Pulmonary artery endothelial cell (primary cell): ENCODE measurements at places on chromosomes 7 and 10.

GRCh38 chr10:59945590-59945989 lies 39.2 kb upstream of the CCDC6 start:
- DNase-seq: no peak

- no peak for DNase-seq
Observed at GRCh38 chr10:29931833-29932232, 127.6 kb downstream of the JCAD start.

DNA sequence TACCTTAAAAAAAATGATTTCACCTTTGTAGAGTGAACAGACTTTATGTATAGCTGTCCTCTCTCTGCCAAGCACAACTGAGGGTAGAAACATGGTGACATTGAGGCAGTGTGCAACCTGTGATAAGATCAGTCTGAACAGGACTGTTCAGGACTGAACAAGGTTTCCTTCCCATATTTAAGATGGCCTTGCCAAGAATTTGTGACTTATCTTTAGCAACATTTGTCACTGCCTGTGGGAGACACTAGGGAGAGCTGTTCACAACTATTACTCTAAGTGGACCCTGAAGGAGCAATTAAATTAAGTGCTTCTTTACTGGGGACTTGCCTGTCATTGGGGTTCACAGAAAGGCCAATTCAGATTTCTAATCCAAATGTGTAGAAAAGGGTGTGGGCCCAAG lies 6.7 kb downstream of the OR13A1 start:
- no peak for DNase-seq

- no peak for DNase-seq
Observed at GRCh38 chr7:25032774-25033743, 53.1 kb upstream of the OSBPL3 start.

- no peak for DNase-seq
Observed at GRCh38 chr7:155795951-155796350, 16.3 kb downstream of the SHH start.

DNA sequence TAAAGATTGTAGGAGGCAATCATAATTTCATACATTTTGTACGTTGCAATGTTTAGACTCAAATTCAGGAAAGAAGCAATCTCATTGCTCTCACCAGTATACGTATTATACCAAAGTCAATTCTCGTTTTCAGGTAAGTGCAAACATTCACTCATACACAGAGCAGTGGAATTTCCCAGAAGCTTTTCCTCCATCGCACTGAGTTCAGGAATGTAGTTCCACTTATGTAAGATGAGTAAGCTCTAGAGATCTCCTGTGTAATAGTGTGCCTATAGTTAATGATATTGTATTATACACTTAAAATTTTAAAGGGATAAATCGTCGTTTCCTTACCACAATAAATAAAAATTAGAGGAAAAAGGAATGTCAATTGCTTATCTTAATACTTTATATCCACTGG lies 470.8 kb upstream of the KCND2 start:
- no peak for DNase-seq
